ENCODE measurements at places on chromosomes 12 and 14.
A peak's percentile ranks its signal among the peaks of the same experiment; 100 is the strongest.

- DNase-seq = no peak
Observed at GRCh38 chr12:15599266-15600037, 189.7 kb downstream of the EPS8 start.

GRCh38 chr12:68102163-68102562 is 57.4 kb downstream of the IFNG start:
- no peak for DNase-seq

DNA sequence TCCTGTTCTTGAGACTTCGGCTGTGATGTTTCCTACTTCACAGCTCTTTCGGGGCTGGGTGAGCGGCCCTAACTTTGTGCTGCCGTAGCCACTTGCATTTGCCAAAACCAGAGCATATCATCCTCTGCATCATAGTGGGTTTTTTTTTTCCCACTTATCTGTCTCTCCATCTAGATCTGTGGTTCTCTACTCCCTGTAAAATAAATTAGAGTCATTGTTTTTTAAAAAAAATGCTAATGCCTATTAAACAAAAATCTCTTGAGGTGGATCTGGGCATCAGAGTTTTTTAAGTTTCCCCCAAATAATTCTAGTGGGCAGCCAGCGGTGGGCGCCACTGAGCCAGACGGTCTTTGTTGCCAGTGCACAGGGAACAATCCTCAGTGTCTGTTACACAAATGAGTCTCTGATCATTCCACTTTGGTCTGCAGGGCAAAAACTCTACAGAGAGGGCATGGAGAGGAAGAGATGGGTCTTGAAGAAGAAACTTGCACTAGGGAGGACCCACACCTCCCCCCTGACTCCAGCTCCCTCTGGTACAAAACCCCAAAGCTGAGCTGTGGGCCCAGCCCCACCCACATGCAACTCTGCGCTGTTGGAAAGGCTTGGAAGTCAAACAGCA is 62.4 kb upstream of the BCL2L14 start:
- DNase-seq = no peak

DNA sequence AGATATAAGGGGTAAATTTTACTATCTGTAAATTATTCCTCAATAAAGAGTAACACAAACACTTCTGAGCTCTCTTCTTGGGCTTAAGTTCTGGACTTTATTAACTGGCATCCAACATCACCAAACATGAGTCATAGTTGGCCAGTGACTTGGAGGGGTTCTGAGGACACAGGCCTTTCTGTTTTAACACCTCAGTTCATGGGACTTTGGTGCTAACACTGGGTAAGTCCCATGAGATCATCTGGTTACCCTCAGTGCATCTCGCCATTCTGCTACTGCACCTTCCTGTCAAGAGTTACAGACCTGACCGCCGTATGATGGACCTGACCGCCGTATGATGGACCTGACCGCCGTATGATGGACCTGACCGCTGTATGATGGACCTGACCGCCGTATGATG is 9.9 kb downstream of the SLC15A4 start:
- DNase-seq = no peak

DNA sequence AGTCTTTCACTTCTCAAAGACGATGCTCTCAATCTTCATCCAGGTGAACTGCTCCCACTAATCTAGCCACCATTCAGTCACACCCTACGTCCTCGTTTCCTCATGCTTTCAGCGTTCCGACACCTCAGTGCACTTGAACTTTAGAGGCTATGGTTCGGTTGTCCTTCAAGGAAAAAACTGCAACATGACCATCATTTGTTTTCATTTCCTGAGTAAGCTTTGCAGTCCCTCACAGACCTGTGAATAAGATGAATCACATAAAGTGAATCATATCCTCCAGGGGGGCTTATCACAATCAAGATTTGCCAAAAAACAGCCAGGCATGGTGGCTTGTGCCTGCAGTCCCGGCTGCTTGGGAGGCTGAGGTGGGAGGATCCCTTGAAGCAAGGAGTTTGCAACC is 80.2 kb downstream of the TMCC3 start:
- DNase-seq = no peak

DNA sequence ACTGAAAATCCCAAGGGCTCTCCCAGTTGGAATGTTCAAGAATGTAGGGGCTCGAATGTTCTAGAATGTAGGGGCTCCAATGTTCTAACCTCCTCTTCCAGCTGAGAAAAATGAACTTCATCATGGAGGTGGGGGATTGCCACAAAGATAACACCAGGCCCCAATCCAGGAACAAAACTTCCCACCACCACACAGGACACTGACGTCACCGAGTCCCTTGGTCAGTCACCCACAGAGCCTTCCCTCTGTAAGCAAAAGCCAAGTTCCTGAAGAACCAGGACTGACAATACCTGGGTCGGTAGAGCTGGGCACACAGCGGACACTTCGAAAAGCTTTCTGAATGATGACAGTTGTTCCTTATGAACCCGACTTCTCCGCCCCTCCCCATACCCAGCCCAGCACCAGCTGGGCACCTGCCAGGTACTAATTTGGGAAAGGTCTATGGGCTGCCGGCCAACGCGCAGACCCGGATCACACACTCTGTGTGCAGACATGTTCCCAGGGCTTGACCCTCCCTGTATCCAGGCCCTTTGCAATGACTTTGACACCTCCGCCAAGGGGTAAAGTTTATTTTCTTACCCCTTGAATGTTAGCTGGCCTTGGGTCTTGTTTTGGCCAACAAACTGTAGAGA is 18.9 kb downstream of the ITPK1 start:
- DNase-seq = no peak

DNA sequence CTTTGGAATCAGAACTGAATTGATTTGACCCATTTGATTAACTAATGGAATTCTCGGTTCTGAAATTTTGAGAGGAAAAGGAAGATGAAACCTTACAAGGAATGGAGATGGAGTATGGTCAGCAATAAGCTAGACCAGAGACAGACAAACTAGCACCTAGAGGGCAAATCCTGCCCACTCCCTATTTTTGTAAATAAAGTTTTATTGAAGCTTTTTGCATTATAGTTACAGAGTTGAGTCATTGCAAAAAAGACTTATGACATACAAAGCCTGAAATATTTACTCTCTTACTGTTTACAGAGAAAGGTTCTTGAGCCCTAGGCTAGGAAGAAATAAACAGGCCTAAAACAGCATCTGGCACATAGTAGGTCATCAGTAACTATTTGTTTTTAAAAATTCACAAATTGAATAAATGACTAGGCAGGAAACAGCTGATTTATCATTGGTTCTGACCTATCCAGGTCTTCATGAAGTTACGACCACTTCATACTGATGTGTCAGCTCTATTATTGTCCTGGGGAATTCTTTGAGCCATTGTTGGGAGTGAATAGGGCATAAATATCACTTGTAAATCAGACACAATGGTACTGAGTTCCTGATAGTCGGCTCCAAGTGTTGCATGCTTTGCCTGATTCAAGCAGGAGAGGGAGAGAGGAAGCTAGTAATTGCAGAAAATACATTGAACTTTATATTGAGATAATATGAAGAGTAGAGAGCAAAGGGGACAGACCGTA is 14.6 kb upstream of the STAB2 start:
- DNase-seq = no peak

DNA sequence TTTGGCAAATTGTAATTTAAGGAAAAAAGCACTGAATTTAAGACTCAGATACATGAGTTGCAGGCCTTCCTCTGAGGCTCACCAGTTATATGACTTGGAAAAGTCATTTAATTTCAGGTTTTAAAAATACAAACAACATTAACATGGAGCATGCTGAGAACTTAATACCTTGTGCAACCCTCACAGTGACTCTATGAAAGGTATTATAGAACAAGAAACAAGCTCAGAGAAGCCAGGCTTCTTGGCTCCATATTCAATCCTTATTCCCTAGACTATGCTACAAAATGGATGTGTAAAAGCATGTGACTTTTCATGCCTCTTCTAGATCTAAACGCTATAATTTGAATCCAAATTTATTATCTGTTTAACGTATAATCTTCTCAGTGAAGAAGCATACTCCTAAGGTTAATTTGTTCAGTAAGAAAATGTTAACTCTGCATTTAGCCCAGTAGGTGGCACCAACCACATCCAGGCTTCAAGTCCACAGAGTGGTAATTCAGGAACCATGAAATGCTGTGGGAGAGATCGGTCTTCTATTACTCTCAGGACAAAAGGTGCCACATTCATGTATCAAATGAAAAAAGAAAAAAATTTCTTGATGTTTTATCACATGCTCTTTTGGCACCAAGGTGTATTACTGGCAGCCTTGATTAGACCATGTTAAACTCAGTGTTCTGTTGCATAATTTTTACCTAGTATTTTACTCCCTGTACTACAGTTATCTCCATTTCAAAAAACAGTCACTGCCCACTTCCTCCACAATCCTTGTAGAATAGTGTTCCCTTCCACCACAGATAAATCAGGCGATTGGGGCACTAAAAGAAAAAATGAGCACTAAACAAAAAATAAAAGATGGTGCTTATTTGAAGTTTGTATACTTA is 9.3 kb downstream of the CCDC196 start:
- DNase-seq = peak; percentile 2

GRCh38 chr14:91456283-91456682 is 38.7 kb upstream of the CCDC88C start:
- DNase-seq = no peak

DNA sequence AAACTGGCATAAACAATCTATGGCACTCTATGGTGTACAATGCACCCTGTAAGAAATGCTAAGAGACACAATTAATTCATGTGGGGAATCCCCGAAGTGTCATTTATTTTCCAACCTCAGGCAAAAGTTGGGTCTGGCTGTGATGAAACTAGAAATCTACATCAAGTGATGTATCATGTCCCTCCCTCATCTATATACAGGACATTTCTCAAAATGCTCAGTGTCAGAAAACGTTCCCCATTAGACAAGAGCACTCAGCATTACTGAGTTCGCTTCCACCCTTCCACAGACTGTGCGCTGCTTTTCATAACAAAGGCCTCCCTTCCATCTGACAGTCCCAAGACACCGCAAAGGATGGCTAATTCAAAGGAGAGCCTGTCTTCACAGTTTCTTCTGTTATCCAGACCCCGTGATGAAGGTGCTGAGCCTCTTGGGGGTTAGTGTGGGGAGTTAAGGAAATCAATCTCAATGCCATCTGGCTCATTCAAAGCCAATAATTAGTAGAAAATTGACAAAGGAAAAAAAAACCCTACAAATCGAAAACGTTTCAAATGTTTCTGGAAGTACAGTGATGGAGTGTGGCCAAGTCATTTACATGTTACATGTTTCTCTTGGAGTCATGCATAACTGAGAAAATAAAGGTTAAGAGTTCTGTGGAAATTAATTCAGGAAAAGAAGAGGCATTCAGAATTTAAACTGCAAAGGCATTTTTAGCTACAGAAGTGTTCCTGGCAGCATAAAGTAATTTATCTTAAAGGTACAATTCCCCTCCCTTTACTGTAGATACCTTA is 7.5 kb downstream of the CCDC88C start:
- no peak for DNase-seq

DNA sequence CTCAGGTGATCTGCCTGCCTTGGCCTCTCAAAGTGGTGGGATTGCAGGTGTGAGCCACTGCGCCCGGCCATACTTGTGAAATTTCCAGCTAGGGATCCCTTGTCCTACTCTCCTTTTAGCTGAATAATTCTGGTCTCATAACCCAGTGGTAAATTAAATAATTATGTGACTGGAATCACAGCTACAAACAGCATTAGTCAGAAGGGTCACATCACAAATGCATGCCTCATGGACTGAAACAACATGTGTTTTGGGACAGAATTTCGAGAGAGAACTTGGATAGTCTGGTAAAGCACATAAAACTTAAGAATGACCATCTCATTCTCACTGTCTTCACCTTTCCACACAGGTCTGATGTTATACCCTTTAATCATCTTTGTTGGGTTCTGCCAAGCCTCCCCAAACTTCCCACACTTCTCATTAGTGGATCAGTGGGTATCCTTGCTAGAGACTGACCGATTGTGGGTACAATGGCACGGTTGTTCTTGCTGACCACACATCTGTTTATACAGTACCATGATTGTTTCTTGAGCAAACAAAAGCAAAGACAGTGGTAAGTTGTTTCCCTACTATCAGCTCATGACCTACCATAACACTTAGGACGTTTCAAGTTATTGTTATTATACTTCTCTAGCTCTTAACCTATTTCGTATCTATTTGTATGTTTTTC is 5.1 kb downstream of the GPRC5D start:
- no peak for DNase-seq

- DNase-seq = no peak
Observed at GRCh38 chr12:85253853-85254252, 26.2 kb upstream of the ALX1 start.

- no peak for DNase-seq
Observed at GRCh38 chr12:107221913-107222312, 128.6 kb upstream of the CRY1 start.

DNA sequence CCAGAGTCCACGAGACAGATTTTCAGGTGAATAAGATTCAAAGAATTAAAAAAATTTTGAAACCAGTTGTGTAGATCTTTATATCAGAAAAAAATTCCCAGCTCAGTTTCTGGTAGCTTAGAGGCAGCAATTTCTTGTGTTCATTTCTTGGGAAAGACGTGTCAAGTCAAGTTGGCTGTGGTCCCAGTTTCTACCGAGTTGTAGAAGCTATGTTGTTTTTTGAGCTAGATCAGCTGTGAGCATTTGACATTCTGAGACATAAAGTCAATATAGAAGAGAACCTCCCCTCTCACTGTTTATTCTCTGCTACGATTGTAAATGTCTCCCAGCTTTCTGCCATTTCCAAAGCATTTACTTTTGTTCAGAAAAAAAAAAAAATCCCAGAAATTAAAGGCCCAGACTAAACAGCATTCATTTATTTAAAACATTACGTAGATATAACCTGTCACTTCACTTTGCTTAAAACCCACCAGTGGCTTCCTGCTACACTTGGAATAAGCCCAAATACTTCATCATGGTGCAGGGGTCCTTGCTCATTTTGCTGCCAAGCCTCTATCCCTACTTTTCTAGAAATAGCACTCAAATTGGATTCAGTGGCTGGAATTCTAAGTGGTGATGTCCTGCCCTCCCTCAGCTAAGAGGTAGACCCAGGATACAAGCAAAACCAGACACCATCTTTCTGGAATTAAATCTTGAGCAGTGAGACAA is 20.6 kb upstream of the PYGL start:
- no peak for DNase-seq

GRCh38 chr12:109994401-109995175 is 1.6 kb downstream of the GIT2 start:
- no peak for DNase-seq

GRCh38 chr14:101595887-101596721 is 34.8 kb downstream of the DIO3 start:
- no peak for DNase-seq

DNA sequence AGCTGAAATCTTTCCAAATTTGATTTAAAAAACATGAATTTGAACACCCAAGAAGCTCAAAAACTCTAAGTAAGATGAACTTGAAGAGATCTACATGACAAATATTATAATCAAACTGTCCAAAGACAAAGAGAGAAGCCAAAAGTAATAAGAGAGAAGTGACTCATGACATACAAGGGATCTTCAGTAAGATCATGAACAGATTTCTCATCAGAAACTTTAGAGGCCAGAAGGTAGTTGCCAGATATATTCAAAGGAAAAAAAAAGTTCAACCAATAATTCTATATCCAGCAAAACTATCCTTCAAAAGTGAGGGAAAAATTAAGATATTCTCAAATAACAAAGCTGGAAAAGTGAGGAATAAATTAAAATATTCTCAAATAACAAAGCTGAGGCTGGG is 35.1 kb upstream of the MMP19 start:
- no peak for DNase-seq

- no peak for DNase-seq
Observed at GRCh38 chr12:77325511-77326236, 260.3 kb upstream of the E2F7 start.

- DNase-seq = no peak
Observed at GRCh38 chr14:92348154-92348553, 25.2 kb downstream of the SLC24A4 start.

- no peak for DNase-seq
Observed at GRCh38 chr12:100753837-100754236, 40.7 kb upstream of the ANO4 start.

- DNase-seq = no peak
Observed at GRCh38 chr12:95653771-95654546, 102.7 kb upstream of the USP44 start.

Data from anterior cingulate cortex (tissue), 58 donors.